ENCODE measurements at places on chromosomes 2 and 18.
A peak's percentile ranks its signal among the peaks of the same experiment; 100 is the strongest.

- no peak for DNase-seq
Observed at GRCh38 chr2:142270291-142270690, 139.5 kb upstream of the LRP1B start.

DNA sequence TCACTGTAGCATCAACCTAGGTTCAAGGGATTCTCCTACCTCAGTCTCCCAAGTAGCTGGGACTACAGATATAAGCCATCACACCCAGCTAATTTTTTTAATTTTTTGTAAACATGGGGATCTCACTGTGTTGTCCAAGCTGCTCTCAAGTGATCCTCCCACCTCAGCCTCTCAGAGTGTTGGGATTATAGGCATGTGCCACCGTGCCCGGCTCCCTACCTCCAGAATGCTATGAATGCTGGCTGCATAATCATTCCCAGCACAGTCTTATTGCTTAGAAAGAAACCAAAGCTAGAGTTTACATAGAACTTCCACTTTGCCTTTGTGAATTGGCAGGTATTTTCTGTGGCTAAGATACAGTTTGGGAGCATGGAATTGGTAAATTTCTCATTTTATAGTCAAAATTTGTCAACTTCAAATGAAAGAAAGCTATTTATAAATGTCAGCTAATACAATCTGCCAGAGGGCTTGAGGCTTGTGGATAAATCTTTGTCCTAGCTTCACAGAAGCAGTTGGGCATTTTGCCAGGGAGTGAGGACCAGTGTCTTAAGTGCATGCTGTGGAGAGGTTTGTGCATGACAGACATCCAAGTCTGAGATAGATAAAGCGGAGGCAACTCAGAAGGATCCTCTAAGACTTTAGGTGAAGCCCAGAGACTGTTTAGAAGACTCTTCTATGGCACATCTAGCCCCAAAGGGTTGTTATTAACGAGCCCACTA, 175.4 kb downstream of the ANTXR1 start:
- DNase-seq = peak; percentile 21

GRCh38 chr2:19676770-19677169, 225.0 kb downstream of the TTC32 start:
- peak; percentile 13 for DNase-seq

DNA sequence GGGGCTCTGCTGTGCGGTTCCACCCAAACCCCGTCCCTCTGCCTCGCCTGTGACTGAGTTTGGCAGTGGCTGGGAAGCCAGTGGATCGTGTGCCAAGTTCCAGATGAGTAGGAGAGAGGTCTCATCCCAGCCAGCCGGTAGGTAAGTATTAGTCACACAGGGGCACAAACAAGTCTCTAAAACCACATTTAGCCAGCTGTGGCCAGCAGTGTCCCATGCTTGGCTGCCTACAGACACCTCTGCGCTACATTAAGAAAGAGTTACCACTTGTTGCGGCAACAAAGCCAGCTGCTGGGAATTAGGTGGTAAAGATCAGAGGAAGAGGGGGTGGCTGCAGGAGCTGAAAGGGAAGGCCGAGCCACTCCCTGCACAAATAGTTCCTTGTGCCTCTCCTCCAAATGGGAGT, 81.2 kb downstream of the GATA6 start:
- no peak for DNase-seq

DNA sequence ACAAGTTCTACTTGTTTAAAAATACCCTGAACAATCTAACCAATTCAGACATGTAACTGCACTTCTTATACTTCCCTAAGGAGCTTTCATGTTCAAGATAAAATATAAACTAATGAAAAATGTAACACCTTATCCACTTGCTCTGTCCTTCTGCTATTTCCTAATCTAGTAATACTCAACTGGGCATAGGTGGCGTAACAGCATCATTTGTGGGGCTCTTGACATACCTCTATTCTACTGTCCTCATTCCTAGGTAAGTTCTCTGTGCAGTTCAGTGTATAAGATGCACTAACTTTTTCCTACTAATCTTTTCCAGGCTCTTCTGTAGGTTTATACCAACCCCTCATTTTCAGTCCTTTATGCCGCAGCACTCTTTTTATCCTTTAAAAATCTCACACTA, 36.7 kb downstream of the PRKD3 start:
- no peak for DNase-seq

DNA sequence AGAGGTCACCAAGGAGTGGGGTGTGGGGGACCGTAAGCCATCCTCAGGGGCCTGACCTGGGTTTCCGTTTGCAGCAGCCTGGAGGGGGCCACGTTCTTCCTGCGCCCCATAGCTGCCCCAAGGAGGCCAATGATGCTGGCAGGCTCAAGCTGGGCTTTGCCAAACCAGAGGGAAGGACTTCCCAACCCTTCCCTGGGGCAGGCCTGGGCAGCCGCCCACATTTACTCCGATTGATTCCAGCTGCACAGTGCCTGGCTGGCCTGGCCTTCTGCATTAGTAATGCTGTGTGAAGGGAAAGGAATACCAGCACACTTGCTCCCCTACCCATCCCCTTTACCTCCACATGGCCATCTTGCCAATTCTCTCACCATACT, 360.6 kb upstream of the SLC14A2 start:
- no peak for DNase-seq

GRCh38 chr2:233350708-233351107, 3.6 kb upstream of the DGKD start:
- peak; percentile 67 for DNase-seq

DNA sequence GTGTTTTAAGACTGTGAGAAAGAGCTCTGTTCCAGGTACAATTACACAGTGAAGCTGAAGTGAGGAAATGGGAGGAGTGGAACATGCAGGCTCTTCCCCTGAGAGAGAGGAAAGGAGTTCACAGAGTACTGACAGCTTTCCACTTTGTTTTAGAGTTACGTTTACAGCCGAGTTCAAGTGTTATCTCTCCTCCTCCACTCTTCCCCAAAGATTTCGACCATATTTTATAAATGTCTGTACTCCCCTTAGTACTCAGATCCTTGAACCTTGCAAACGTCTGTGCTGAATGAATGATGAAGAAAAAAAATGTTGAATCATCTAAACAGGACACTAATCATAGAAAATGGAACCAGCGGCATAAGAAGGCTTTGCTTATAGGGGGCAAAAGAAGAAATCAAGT, 121.6 kb downstream of the THADA start:
- DNase-seq = no peak

GRCh38 chr2:85795331-85796045, 41.7 kb downstream of the ATOH8 start:
- no peak for DNase-seq

DNA sequence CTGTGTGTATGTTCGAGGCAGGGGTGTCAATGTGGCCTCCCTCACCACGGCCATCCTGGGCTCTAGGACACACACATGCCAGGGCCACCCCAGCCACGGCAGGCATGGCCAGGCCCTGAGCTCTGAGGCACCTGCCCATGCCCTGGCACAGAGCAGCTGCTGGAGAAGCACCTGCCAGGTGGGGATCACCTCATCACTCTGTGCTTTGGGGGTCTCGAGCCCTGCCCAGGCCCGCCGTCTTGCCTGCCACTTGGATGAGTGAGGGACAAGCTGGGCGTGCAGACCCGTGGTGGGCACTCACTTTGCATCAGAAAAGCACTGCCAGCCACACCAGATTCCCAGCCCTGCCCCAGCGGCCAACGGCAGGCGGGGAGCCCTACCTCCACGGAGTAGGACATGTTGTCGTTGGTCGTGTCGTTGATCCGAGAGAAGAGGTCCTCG, 33.1 kb downstream of the KIF1A start:
- DNase-seq = no peak

DNA sequence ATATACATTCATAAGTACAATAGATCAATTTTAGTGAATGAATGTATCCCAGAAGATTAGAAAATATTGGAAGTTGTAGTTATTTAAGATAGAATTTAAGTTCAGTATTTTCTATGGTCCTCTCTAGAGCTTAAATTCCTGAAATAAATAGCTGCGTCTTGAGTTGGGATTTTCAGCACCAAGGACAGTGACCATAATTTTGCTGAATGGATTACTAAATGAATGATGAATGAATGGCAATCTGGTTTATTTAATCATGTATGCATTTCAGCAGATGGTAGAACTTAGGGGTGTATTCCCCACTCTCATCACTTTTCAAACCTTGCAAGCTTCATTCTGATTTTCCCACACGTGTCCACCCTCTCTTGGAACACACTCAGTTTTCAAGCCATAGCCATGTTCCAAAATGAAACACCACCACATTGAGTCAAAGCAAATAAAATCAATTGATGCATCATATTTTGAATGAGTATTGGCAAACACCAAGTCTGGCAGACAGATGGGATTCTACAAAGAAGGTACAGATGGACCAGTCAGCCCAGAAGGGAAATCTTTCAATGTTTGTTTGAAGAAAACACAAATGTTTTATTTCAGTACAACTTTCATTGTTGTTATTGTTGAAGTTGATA, 362.2 kb upstream of the NXPH2 start:
- DNase-seq = no peak

- no peak for DNase-seq
Observed at GRCh38 chr2:12819103-12819475, 102.4 kb downstream of the TRIB2 start.

DNA sequence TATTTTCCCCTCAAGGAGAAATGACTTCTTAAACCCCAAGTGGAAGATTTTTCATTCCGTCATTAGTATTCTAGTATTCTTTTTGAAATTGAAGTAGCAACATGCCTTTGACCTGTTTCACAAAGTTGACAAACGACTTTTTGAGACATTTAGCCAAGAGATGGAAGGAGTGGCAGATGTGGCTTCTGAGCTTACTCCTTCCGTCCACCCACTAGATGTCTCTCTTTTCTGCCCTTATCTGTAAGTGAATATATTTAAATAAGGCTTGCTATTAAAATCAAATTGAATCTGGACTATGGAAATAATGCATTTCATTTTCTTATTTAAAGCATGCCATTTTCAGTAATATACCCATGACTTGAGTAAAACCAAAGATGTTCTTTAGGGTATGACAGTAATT, 74.1 kb downstream of the ACTR3 start:
- DNase-seq = no peak

- no peak for DNase-seq
Observed at GRCh38 chr2:100012561-100012960, 129.8 kb downstream of the AFF3 start.

DNA sequence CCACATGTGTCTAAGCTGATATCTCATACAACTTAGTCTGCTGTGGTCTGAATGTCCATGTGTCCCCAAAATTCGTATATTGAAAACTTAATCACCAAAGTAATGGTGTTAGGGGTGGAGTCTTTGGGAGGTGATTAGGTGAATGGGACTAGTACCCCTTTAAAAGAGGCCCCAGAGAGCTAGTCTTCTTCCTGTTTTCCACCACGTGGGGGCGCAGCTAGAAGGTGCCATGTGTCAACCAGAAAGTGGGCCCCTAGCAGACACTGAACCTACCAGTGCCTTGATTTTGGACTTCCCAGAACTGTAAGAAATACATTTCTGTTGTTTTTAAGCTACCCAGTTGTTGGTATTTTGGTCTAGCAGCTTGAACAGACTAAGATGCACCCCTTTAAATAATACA, 86.6 kb downstream of the ASB1 start:
- peak; percentile 36 for DNase-seq

DNA sequence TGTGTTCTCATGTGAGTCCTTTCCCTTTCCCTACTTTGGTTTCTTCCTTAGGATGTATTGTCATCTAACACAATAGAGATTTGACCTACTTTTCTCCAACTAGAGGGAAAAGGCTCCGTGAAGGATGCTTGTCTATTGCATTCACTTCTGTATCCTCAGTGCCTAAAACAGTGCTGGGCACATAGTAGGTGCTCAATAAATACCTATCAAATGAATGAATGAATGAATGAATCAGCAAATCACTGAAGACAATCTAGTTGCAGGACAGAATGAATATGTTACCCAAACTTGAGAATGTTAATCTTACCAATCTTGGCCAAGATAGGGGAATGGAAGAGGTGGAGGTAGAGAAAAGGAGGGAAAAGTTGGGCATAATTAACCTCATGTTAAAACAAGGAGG, 277.0 kb upstream of the FBXO11 start:
- DNase-seq = no peak

DNA sequence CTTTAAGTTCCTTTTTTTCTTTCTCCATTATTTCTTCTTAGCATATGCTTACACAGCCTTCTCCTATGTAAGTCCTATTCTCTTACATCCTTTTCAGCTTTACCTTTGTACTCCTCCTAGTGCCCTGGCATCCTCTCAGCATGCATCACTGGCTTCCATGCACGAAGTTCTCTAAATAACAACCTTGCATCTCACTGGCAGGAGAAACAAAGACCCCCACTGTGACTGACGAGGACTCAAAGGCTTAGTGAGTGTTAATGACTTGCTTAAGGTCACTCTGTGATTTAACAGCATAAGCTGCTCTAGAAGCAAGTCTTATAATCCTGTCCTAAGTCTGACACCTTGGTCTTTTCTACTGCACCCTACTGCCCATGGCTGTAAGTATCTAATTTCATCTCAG, 1236.0 kb upstream of the CELF4 start:
- no peak for DNase-seq

- DNase-seq = no peak
Observed at GRCh38 chr2:191231995-191232394, 13.2 kb upstream of the MYO1B start.

DNA sequence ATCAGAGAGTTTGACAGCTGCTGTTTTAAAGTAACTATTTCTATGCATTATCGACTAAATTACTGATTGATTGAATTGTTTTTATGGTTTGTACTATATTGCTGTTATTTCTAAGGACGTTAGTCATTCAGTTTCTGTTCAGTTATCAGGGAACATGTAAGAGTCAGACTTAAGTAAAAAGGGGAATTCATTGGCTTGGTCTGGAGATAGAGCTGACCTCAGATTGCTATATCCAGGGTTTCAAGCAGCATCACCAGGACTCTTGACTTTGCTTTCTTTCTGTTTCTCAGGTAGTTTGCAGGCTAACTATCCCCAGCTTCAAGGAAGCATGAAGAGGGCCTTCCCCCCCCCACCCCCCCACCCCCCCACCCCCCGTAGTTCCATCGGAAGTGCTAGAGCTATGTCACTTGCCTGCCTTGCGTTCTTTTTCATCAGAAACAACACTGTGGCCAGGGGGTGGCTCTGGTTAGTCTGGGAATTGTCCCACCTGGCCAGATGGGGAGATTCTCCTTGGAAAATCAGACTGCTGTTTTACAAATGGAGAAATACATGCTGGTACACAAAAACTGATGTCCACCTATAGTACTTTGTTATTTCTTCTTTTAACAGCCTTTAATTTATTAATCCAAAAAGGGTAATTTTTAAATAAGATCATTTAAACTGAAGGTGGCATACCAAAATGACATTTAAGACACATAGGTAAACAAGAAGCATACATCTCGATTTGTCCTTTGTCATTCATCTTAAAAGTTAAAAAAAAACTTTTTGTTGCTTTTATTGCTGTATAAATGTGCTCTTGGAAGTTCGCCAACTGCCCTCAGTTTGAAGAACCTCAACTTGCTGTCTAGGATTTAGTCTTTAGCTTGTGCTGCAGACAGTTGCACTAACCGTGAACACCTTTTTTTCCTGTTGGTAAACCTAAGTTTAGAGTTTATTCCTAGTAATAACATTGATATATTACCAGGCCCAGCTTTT, 9.4 kb downstream of the SMAD4 start:
- no peak for DNase-seq

GRCh38 chr2:199806179-199806578, 44.8 kb downstream of the FTCDNL1 start:
- no peak for DNase-seq

Measured in NCI-H524 (cell line).